Testis (tissue), 5 donors: ENCODE measurements at places on chromosomes 6 and 20. TPM values are rescaled to one million over a fixed set of nuclear protein-coding genes. Genes with fewer than 3 reads are reported as not detected.

DNA sequence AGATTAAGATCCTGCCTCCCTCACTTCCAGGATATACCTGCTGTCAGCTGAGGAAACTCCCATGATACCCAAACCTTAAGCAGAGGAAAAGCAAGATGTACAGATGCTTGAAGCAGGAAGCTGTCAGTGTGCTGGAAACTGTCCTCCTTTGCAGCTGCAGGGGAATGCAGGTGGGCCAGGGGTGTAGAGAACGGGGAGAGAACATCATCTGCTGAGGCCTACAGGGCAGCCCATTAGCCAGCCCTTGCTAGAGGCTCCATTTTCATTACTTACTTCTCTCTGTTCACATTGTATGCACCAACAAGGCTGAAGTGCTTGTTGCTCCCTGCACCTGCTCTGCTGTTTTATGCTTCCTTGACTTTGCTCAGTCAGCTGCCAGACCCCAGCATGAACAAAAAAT is 119.1 kb downstream of the PRND start:
- DNase-seq: no peak
- H3K36me3 ChIP-seq: no peaks in the 10 kb centered on the region
- H3K27me3 ChIP-seq: no peaks in the 10 kb centered on the region
- peaks cover 16% of the 10 kb centered on the region for H3K4me1 ChIP-seq
- no peak overlapping the region for H3K27ac ChIP-seq

Gene ZC3H12D
- polyA plus RNA-seq: 0.61 TPM

Gene SGK2
- polyA plus RNA-seq: 1.3 TPM

DNA sequence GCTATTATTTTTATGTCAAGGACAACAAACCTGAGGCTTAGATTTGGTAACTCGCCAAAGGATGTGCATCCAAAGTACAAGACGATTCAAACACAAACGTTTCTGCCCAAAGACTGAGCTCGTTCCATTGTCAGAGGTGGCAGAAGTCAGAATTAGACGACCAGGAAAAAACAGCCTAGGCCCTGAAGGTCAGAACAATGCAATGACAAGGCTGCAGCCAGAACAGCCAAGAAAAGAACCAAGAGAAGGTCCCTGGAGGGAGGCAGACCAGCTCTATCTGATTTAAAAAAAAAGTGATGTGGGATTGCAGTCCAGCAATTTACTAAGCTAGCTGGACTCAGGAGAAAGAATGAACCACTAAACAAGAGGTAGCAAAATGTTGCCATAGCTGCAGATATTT is 54.2 kb downstream of the NCOA7 start:
- H3K4me1 ChIP-seq: peaks cover 32% of the 10 kb centered on the region
- no peaks in the 10 kb centered on the region for H3K27me3 ChIP-seq
- peak overlapping the region; percentile 53 for H3K27ac ChIP-seq
- H3K36me3 ChIP-seq: no peaks in the 10 kb centered on the region
- H3K4me3 ChIP-seq: no peak overlapping the region
- peak; percentile 54 for DNase-seq

DNA sequence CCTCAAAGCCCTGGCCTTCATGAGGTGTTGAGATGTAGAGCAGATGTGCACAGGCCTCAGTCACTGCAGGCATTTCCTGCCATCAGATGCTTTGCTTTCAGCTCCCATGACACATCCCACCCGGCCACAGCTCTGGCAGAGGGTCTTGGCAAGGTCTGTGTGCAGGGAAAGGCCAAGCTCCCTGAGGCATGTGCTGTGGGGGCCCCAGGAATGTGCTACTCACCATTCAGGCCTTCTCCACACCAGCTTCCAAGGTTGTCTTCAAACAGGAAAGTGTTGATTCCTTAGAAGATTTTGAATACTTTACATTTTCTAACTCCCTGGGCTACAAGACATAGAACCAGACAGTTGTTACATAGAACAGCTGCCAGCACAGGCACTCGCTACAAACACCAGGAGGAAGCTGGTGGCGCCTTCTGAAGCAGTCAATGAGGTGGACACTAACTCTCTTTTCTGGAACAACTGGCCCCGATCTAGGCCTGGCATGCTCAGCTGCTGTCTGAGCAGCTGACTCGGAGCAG is 27.8 kb downstream of the CASS4 start:
- no peaks in the 10 kb centered on the region for H3K27me3 ChIP-seq
- no peak overlapping the region for H3K27ac ChIP-seq
- H3K4me3 ChIP-seq: no peak overlapping the region
- no peaks in the 10 kb centered on the region for H3K36me3 ChIP-seq
- H3K4me1 ChIP-seq: no peaks in the 10 kb centered on the region
- no peak for DNase-seq

DNA sequence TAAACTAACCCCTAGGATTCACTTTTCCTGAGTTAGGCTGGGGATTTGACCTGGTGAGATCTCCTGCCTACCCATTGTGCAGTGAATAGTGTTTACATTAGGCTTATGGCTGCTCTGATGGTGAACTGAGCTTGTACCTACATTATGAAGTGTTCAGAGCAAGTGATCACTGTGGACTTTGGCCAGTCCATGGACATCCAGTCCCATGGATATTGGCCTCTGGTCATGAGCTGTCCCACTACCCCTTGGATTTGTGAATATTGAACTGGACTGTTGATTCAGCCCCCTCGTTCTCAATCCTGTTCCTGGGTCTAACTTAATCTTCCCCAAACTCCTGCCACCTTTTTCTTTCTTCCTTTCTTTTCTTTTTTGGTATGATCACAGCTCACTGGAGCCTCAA is 13.8 kb downstream of the ASIP start:
- no peaks in the 10 kb centered on the region for H3K36me3 ChIP-seq
- peaks cover 10% of the 10 kb centered on the region for H3K4me1 ChIP-seq
- no peak overlapping the region for H3K27ac ChIP-seq
- DNase-seq: no peak
- H3K27me3 ChIP-seq: no peaks in the 10 kb centered on the region

DNA sequence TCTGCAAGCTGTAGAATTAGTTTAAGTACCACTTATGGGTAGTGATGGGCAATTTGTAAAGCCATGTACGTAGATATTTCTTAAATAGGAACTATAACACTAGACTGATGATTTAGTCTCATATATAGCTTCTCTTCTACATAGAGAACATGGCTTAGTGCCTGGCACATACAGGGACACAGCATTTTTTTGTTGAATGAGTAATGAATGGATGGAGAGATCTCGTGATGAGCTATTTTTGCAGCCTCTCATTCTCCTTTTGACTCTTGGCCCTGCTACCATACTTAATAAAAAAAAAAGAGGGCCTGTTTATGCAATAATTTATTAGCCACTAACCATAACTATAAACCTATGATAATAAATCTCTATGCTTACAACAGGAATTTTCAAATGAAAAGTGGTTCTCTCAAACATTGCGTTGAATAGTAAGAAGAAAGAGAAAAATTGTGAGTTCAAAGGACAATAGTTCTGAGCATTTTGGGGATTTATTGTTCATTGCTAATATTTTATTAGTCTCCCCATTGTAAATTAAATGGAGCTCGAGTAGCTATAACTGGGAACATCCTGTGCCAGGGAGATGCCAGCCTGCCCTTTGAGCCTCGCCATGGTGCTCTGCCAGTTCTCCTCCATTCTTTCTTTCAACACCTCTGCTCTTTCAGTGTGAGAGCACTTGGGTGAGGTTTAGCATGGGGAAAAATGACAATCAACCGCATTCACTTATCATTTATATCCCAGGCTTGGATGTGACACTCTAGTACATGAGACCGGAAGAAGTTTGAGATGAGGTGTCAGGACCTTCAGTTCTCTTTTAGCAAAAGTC is 14.7 kb upstream of the RCAN2 start:
- DNase-seq: no peak
- H3K27ac ChIP-seq: no peak overlapping the region
- H3K4me1 ChIP-seq: peaks cover under 1% of the 10 kb centered on the region
- H3K4me3 ChIP-seq: no peak overlapping the region

DNA sequence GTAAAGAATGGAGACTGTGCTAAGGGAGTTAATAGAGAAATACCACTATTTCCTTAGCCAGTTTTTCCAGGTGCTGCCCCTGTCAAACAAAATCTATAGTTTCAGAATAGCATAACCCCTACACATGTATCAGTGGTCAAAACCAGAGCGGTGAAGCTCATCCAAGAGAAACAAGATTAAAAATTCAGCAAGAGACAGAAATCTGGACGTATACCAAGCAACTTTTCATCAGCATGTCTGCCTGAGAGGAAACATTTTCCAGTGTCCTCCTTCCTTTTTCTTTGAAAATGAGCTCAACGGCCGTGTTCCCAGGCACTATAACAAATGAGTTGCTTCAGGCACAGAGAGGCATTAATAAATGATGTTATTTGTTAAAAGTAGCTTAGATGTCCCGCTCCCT is 416.5 kb downstream of the BCKDHB start:
- no peaks in the 10 kb centered on the region for H3K36me3 ChIP-seq
- peak overlapping the region; percentile 2 for H3K4me3 ChIP-seq
- DNase-seq: no peak
- no peaks in the 10 kb centered on the region for H3K27me3 ChIP-seq
- no peak overlapping the region for H3K27ac ChIP-seq
- H3K4me1 ChIP-seq: no peaks in the 10 kb centered on the region

GRCh38 chr20:64024141-64024990 is 11.6 kb upstream of the C20orf204 start:
- H3K27ac ChIP-seq: no peak overlapping the region
- peaks cover 4% of the 10 kb centered on the region for H3K36me3 ChIP-seq
- no peak overlapping the region for H3K4me3 ChIP-seq

- no peaks in the 10 kb centered on the region for H3K36me3 ChIP-seq
- no peaks in the 10 kb centered on the region for H3K27me3 ChIP-seq
- H3K4me3 ChIP-seq: peak overlapping the region; percentile 38
These were observed 75.7 kb upstream of the FOXP4 start for GRCh38 chr6:41470331-41471063.

DNA sequence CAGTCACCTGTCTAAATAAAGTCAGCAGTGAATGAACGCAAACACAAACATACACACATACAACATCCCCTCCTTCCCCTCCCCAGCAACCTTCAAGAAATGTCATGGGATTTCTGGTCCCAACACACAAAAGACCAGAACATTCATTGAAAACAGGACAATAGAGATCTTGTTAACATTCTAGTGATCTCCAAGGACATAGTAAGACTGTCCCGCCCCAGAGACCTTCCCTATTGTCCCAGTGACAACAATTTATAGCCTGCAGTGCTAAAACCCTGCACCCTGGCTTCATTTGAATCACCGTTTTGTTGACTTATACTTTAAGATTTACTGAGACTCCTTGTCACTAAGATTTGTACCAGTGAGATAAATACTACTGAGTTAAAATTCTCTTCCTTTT is 143.9 kb upstream of the NOX3 start:
- H3K4me3 ChIP-seq: no peak overlapping the region
- DNase-seq: no peak
- no peaks in the 10 kb centered on the region for H3K27me3 ChIP-seq
- no peak overlapping the region for H3K27ac ChIP-seq
- H3K36me3 ChIP-seq: no peaks in the 10 kb centered on the region

DNA sequence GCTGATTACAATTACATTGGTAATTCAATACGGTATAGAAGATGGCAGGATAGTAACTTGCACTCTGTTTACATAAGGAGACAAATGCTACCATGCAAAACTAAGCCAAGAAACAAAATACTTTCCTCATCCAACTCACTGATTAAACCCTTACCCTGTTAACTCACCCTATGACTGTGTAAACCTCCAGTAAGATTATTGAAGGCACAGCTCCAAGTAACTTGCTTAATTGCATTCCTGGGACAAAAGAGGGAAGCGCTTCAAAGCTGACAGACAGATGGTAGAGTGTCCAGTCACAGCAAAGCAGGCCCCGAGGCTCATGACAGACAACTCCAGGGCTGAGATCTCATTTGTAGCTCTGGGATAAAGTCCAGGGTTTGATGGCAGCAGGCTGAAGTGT is 6.9 kb upstream of the KIF16B start:
- no peak overlapping the region for H3K27ac ChIP-seq
- DNase-seq: no peak
- H3K4me3 ChIP-seq: no peak overlapping the region
- no peaks in the 10 kb centered on the region for H3K4me1 ChIP-seq
- H3K27me3 ChIP-seq: no peaks in the 10 kb centered on the region

Gene TRIM10
- polyA plus RNA-seq: 0.17 TPM

- H3K4me3 ChIP-seq: no peak overlapping the region
- H3K36me3 ChIP-seq: no peaks in the 10 kb centered on the region
- H3K27me3 ChIP-seq: no peaks in the 10 kb centered on the region
- no peak for DNase-seq
- no peaks in the 10 kb centered on the region for H3K4me1 ChIP-seq
- H3K27ac ChIP-seq: no peak overlapping the region
These were observed 95.9 kb downstream of the GRIK2 start for GRCh38 chr6:101489456-101489855.

DNA sequence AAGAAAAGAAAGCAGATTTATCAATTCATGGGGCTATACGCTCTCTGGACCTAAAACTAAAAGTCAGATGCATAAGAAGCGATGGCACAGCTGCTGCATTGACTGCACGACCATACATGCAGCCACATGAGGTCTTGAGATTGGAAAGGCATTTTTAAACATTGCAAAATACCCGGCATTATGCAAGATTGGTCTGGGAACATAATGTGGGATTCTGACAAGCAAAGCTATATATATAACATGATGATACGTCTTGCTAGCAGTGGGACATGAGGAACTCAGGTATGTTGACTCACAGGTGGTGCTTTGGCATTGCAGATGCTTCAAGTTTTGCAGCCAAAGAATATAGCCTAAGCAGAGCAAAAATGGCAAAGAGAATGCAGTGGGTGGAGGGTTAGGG is 55.1 kb downstream of the SAMD3 start:
- H3K4me3 ChIP-seq: no peak overlapping the region
- H3K4me1 ChIP-seq: no peaks in the 10 kb centered on the region
- H3K27ac ChIP-seq: no peak overlapping the region
- no peaks in the 10 kb centered on the region for H3K36me3 ChIP-seq

DNA sequence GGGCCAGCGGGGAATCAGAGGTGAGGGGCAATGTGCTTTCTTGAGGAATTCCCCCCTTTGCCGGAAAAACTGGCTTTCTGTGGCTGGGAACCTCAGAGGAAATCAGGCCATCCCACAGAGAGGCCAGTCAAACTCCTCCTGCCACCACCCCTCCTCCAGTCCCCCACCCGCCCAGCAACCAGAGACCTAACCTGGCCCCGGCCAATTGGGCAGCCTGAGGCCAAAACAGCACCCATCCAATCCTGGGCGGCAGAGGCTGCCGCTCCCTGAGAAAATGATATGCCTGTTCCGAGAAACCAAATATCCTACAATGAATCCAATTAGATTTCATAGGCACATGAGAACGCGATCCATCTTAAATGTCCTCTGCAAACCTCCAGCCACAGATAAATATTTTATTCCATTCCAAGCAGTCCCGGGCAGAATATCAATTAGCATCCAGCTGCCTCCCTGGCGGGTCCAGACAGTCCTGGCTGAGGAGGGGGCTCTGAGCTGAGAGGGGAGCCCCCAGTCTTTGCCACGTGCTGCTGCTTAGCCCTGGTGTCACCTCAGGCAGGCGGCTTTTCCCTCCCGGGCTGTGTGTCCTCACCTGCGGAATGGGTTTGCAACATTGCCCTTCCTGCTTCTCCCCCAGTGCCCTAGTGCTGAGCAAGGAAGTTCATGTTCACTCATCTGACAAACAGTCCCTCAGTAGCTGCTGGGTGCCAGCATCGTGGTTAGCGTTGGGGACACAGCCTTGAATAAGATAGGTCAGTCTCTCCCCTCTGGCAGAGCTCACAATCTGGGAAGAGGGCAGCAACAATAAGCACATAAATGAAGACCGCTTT is 95.0 kb downstream of the DLGAP4 start:
- no peaks in the 10 kb centered on the region for H3K4me1 ChIP-seq
- no peaks in the 10 kb centered on the region for H3K27me3 ChIP-seq
- no peak overlapping the region for H3K4me3 ChIP-seq
- no peaks in the 10 kb centered on the region for H3K36me3 ChIP-seq
- H3K27ac ChIP-seq: no peak overlapping the region
- no peak for DNase-seq

Gene SNAP91
- polyA plus RNA-seq: 37.5 TPM

Gene CYP24A1
- polyA plus RNA-seq: not detected
